CD4-positive, alpha-beta T cell treated with Interleukin-6 at 100 ng/mL for 8 hours (primary cell): ENCODE measurements at places on chromosomes 12 and 14.

DNA sequence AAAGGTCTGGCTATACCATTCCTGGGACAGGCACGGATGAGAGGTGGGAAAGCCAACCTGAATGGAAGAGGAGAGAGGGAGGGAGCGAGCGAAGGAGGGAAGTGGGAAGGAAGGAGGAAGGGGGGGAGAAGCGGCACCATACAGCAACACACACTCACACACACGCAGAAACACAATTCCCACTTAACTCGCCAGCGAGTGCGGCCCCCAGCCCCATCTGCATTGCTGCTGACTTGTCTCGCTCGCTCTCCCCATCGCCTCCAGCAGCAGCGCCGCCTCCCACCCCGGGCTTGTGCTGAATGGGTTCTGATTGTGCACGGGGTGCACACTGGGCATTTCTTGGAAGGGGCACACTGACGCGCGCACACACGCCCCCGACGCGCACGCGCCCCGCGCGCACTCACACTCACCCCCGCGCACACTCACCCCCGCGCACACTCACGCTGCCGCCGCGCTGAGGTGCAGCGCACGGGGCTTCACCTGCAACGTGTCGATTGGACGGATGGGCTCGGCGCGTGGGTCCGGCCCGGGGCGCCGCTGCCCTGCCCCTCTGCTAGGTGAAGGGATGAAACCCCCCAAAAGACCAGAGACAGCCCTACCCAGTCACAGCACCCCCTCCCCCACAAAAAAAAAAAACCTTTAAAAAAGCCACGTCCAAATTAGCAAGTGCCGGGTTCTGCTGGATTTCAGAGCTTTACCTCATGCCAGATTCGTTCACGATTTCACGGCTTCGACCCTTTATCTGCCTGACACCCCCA is 685 bp downstream of the GRIN2B start:
- no peak for DNase-seq

- DNase-seq = no peak
Observed at GRCh38 chr12:42262271-42262670, 24.2 kb upstream of the YAF2 start.

DNA sequence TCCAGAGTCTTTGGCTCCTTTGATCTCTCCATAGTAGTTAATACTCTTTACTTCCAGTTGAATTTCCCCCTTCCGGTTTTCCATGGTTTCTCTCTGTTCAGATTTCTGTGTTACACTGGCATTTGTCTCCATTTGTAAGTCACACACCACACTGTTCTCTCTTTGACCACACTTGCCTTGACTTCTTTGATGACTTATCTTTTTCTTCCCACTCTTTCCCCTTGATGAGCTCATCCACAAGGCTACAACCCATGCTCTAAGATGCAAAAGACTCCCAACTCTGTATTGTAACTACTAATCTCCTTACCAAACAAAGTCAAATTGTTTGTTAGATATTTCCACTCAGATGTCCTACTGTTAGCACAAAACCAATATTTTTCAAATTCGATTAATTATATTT is 242.7 kb upstream of the E2F7 start:
- DNase-seq = no peak

- no peak for DNase-seq
Observed at GRCh38 chr14:64612971-64613666, 63.4 kb downstream of the PPP1R36 start.

DNA sequence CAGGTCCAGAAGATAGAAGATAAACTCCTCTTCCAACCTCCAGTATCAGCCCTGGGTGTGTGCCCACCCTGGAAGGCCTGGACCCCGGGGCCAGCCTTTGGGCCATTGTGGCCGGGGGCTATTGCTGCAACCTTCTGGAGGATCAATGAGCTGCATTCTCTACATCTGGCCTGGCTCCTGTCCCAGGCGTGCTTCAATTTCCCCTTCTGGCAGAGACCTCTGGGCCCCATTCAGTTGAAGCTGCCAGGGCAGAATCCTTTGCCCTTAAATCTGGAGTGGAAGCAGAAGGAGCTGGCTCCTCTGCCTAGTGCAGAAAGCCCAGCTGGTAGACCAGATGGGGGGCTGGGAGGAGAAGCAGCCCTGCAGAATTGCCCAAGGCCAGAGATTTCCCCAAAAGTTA is 10.0 kb downstream of the NYNRIN start:
- no peak for DNase-seq

GRCh38 chr12:28828318-28828717 is 320.8 kb upstream of the FAR2 start:
- DNase-seq = no peak

DNA sequence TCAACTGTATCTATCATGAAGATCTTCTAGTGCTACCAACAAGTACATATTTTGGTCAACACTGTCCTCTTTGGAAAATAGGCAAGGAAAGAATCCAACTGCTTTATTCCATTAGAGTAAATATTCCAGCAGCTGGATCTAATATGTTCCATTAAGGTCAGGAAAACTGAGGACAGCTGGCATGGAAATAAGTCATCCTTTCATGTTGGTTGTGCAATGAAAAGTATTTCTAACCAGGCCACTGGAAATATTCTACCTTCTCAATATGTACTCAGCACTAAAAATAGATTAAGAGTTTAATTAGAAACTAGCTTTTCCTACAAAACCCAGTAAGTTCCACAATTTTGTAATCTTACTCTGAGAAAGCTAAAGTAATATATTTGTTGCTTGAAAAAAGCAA is 19.6 kb downstream of the HIGD1C start:
- no peak for DNase-seq

DNA sequence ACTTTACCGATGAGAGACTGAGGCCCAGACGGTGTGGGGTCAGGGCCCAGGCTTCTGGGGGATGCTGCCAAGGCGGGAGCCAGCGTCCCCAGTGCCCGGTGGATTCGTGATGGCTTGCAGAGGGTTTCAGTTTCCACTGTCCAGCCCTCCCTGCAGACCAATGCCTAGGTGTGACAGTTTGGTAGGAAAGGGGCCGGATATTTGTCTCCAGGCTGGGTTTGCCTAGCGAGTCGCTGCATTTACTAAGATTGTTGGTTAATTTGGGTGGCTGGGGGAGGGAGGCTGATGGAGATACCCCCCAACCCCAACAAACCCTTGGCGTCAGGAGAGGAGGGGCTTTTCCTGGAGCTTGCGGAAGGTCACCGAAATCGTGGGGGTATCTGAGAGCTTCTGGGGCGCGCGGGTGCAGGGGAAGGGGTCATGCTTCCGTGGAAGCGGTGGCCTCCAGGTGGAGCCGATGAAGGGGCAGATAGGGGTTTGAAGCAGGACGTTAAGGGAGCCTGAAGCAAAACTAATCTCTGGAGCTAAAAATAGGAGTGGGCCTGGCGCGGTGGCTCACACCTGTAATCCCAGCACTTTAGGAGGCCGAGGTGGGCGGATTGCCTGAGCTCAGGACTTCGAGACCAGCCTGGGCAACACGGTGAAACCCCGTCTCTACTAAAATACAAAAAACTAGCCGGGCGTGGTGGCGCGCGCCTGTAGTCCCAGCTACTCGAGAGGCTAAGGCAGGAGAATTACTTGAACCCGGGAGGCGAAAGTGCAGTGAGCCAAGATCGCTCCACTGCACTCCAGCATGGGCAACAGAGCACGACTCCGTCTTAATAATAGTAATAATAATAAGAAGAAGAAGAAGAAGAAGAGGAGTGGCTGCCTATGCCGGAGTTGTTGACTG is 1.1 kb upstream of the CDC42BPB start:
- DNase-seq = no peak

- peak; percentile 50 for DNase-seq
Observed at GRCh38 chr14:74038020-74038859, 19.1 kb downstream of the BBOF1 start.

DNA sequence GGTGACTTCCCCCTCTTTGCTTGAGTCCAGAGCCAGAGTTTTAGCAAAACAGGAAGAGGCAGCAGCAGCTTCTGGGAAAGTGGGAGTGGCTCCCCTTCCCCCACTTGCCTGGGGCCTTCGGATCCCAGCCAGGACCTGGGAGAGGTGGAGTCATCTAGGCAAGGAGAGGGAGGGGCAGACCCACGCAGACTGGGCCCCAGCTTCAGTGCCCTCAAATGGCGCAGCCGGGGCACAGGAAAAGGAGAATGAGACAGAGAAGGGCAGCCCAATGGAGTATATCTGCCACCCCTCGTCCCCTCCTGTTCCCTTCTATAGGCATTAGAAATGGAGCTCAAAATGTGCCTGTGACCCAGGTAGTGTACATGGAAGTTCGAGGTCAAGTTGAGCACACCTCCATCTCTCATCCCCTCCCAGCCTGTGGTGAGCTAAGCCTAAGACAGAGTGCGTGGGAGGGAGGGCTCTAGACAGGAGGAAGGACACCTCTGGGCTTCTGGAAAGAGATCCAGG is 9.3 kb upstream of the HDAC7 start:
- DNase-seq = no peak
